ENCODE measurements at places on chromosomes 3 and 15.

DNA sequence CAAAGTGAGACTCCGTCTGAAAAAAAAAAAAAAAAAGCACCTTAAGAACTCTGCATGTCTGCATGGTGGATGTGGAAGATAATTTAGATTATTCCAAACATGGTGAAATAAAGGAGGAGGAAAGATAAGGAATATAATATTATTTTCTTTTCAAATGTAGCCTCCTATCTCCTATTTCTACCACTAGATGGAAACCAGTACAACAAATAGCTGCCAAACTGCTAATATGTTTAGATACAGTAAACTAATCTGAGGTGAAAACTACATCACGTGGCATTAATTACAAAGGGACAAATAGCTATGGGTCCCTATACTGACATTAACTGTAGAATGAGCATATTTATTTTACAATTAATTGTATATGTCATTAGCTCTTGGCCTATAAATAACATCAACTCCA, 197.8 kb downstream of the TBC1D5 start:
- DNase-seq, result no peak

- no peak for DNase-seq
Observed at GRCh38 chr3:146493221-146493620, 23.9 kb upstream of the PLSCR2 start.

DNA sequence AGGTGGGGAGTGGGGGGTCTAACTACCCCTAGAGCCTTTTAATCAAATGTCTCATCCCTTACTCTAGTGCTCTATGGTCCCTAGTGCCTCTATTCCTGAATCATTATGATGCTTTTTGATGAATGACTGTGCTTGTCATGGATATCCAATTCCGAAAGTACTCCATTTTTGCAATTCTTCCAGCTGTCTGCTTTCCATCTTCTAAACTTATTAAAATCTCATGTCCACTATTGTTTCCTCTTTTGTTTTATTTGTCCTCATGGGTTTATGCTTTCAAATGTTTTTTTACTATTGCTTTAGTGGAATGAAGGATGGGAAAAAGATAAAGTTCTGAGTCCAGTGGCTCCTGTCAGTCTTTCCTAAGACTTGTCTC, 77.2 kb upstream of the KCNMB2 start:
- no peak for DNase-seq

- no peak for DNase-seq
Observed at GRCh38 chr15:70643106-70643782, 120.1 kb downstream of the UACA start.

GRCh38 chr3:104206925-104207324, 1159.8 kb upstream of the ALCAM start:
- DNase-seq, result peak; percentile 59

DNA sequence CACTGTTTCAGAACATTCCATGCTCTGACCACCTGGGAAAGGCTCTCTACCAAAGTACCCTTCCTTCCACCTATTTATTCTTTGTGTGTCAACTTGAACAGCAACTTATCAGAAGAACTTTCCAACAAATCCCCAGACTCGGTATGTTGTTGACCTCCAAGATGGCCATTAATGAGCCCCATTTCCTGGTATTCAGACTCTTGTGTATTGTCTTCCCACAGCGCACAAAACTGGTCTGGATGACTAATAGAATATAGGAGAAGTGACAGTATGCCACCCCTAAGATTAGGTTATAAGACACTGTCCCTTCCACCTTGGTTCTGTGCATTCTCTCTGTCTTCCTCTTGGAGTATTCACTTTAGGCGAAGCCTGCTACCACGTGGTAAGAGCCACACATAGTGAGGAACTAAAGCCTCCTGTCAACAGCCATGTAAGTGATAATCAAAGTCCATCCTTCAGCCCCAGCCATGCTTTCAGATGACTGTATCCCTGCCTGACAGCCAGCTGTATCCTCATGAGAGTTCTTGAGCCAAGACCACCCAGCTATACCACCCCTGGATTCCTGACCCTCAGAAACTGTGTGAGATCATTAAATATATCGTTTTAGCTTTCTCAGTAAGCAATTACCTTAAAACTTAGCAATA, 481.7 kb downstream of the MAGI1 start:
- no peak for DNase-seq

- no peak for DNase-seq
Observed at GRCh38 chr15:38406436-38406835, 47.5 kb upstream of the FAM98B start.

Data from NCI-H510A treated with DMSO at 0.1 percent for 48 hours (cell line).